ENCODE measurements at places on chromosomes 1 and 21.

- no peak for DNase-seq
These were observed 98.2 kb downstream of the TNFSF18 start for GRCh38 chr1:172952516-172952915.

DNA sequence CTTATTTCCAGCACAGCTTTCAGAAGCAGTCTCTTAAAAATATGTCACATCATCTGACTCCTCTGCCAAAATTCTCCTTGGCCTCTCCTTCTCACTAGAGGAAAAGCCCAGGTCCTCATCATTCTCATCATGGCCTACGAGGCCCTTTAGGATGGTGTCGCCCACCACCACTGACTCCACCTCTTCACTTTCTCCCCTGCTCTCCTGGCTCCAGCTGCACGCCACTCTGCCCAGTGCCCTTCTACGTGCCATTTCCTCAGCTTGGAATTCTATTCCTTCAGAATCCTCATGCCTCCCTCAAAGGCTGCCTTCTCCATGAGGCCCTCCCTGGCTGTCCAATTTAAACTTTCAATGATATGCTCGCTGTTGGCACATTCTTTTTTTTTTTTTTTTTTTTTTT, 25.3 kb upstream of the BTG2 start:
- no peak for DNase-seq

DNA sequence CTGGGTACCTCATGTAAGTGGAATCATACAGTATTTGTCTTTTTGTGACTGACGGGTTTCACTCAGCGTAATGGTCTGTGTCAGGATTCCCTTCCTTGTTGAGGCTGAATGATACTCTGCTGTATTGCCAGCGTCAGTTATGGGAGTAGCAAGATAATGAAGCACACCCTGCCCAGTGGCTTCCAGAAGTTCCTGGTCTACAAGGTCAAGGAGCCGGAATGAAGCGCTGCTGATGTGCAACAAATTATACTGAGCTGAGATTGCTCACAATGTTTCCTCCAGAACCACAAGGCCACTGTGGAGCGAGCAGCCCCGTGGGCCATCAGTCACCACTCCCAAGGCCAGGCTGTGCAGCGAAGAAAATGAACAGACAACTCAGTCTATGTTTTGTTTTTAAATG, 24.0 kb upstream of the TDRD10 start:
- no peak for DNase-seq

DNA sequence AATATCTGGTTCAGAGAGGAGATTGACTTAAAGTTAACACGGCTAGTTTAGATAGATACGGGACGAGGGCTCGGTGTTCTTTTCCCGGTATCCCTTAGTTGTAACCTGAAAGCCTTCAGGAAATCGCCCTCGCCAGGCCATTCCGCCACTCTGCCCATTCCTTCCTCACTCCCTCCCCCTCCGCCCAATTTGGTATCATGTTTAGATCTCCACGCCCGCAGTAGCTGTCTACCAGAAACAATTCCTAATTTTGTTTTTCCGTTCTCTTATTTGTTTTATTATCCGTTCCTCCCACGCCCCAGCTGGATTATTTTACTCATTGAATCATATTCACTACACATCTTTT, 685 bp upstream of the VAMP4 start:
- DNase-seq = peak; percentile 45

GRCh38 chr1:232386721-232387510, 243.0 kb downstream of the SIPA1L2 start:
- no peak for DNase-seq

- peak; percentile 67 for DNase-seq
These were observed 35.9 kb downstream of the FHAD1 start for GRCh38 chr1:15282810-15283474.

GRCh38 chr1:200921571-200922110, 26.9 kb downstream of the INAVA start:
- DNase-seq = no peak

DNA sequence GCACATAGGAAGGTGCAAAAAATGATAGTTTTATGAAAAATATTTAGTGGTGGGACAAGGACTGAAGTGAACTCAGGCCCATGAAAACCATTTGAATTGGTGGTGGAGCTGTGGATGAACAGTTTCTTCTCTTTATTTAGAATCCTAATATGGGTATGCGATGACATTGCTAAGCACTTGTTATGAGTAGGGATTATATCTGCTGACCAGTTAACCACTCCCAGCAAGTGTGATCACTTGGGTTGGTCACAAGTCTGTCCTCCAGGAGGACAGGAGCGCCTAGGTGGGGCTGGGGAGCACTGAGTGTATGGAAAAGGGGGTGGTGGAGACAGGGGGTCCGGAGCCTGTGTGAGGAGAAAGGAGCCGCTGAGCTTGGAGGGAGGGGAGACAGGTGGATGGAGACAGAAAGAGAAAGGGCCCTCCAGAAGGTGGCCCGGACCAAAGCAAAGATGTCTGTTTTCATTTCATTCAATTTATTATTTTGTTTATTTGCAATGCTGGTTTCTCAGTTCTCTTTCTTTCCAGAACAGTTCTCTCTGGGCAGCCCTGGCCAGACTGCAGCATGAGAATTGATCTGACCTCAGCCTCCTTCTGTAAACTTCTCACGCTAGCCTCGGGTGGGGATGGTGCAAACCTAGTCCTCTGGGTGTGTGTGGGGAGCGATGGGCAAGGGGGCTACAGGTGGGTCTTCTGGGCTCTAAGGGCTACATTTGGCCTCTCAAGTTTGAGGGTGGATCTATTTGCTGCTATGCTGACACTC, 9.9 kb upstream of the ZSCAN20 start:
- no peak for DNase-seq

DNA sequence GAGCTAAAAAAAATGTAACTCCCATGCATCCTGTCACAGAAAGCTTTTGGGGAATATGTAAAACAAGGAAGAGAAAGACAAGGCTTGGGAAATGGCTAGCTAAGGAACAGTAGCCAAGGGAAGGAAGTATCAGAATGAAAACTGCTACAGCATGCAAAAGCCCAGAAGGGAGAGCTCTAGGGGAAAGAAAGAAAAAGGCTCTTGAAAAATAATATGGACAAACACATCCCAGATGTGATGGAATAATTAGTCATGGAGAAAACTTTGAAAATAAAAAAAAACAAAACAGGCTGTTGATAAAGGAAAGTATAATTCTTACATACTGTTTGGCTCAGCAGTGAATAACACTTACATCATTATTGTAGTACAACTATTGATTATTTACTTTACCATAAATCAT, 47.9 kb upstream of the VCAM1 start:
- DNase-seq = no peak

GRCh38 chr1:53292690-53293089, 35.2 kb downstream of the LRP8 start:
- DNase-seq = no peak

- no peak for DNase-seq
These were observed 12.1 kb upstream of the ZDHHC18 start for GRCh38 chr1:26814377-26814776.

DNA sequence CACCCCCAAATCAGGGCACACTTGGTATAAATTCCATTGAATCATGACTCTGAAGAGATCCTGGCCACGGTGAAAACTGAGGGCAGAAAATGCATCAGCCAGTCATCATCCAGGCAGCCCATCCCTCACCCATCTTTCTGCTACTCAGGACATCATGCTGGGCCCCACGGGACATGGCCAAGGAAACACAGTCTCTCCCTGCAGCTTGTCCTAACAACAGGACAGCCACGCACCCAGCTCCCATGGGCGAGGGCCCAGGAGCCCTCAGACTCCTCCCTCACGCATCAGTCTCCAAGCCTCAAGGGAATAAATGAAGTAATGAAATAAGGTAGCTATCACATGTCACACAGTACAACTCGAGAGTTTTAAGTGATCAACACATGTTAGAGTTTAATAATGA, 37.8 kb downstream of the ELK4 start:
- DNase-seq = no peak

DNA sequence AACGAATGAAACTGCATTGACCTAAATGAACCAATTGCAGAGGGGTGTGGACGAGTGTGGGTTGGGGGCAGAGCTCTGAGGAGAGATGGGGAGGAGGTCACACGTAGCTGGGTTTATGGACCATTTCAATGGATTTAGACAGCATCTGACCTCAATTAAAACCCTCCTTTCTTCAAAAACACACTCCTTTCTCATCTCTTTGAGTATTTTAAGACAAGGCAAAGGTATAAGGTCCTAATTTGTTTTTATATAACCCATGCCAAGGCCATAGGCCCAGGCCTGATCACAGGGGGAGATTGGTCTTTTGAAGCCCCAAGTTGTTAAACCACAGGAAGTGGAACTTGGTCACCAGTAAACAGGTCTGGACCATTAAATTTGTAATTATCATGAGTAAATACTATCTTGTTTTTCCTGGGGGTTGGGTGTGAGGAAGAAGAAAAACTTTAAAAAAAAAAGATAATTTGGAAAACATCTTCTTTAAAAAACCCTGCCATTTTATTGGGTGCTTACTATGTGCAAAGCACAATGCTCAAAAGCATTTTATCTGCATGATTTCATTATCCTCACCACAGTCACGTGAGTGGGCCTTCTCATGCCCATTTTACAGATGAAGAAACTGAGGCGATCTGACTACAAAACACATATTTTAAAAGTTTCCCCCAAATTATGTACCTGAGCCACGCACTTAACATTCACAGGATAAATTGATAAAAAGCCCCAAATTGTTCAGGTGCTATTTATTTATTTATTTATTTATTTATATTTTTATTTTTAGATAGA, 8.9 kb upstream of the INAVA start:
- no peak for DNase-seq

- DNase-seq = no peak
These were observed 23.8 kb downstream of the PTPRF start for GRCh38 chr1:43554444-43554992.

DNA sequence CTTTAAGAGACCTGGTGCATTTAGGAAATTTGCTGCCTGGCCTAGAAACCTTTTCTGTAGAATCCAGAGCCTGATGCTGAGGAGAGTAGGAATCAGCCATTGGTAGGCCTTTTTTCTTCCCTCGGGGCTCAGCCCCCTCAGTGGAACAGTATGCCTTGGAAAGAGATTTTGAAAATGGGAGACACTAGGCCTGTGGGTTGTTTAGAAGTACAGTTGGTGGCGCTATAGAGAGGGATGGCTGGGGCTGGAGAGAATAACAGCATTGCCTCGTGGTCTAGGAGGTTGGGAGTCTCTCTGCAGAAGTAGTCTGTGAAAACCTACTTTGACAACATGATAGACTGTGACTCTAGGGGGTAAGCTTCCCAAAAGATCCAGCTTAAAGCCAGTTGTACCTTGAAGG, 8.2 kb downstream of the KIF2C start:
- no peak for DNase-seq

GRCh38 chr1:119766374-119766794, 2.3 kb downstream of the HMGCS2 start:
- DNase-seq = no peak

GRCh38 chr1:52424231-52424636, 19.8 kb downstream of the PRPF38A start:
- no peak for DNase-seq

- no peak for DNase-seq
These were observed 64.4 kb downstream of the HMGB4 start for GRCh38 chr1:33928251-33928650.

GRCh38 chr1:225277445-225277844, 150.4 kb downstream of the LBR start:
- no peak for DNase-seq

- peak; percentile 39 for DNase-seq
These were observed 61.7 kb downstream of the FCRL5 start for GRCh38 chr1:157490467-157491165.

DNA sequence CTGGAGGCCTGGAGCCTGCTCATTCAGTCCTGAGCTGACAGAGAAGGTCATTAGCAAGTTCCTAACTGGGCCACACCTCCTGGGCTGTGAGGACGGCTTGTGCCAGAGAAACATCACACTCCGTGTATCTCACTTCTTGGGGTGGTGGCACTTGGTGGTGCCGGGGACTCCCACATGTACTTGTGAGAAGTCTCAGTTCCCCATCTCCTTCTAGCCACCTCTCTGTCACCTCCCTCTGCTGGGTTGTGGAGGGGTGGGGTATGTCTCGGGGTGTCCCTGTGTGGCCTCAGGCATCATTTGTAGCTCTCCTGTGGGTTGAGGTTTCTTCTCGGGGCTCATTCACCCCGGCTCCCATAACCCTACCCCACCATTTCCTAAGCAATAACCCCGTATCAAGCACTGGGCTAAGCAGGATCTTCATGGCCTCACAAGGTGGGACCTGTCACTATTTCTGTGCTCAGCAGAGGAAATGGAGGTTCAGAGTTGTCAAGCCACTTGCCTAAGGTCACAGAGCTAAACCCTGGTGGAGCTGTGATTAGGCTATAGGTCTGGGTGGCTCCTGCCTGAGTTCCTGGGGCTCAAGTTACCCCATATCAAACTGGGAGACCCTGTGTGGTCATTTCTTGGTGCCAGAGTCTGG, 62.5 kb downstream of the UBIAD1 start:
- no peak for DNase-seq

GRCh38 chr1:31135973-31136600, 70.6 kb upstream of the PUM1 start:
- DNase-seq = no peak

DNA sequence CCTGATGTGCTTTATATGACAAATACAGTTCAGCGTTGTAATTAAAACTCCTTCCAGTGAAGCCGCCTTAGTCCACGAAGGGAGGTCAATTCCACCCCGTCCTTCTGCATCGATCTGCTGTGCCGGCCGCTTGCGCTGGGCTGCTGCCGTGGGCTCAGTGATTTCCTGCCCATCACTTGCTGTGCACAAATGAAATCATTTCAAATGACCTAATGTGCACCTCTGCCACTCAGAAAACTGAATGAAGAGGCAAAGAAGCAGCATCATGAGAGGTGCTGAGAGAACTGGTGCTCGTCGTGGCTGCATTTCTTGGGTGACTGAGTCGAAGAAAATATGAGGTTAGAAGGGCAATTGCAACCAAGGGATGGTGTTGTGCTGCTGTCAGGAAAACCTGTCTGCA, 144.3 kb upstream of the SYT6 start:
- no peak for DNase-seq

GRCh38 chr1:81259625-81260411, 540.9 kb upstream of the ADGRL2 start:
- no peak for DNase-seq

DNA sequence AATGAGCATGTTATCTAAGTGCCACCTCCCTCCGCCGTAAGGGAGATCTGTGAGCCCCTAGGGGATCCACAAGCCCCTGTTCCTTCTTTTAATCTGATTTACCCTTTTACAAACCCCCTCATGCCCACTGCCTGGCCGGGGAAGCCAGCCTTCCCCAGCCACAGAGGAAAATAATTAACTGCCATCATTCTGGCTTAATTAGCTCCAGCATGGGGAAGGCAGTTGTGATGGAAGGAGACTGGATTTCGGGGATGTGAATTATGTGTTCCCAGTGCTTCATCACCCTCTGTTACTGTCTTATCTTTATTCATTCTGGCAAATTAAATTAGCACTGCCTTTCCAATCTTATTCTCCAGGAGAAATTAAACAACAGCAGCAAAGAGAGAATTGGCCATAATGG, 135.8 kb downstream of the PTPRU start:
- no peak for DNase-seq
